NCI-H2029 (cell line): ENCODE measurements at places on chromosomes 1 and 21.
A peak's percentile ranks its signal among the peaks of the same experiment; 100 is the strongest.

GRCh38 chr1:110601332-110601731 lies 4.8 kb downstream of the KCNA2 start:
- no peak for DNase-seq

- no peak for DNase-seq
Observed at GRCh38 chr1:98420376-98421084, 241.0 kb upstream of the SNX7 start.

GRCh38 chr1:154962795-154963330 lies 1.3 kb upstream of the PYGO2 start:
- DNase-seq = no peak

GRCh38 chr1:207440626-207441025 lies 13.5 kb upstream of the CR2 start:
- DNase-seq = no peak

GRCh38 chr1:111045033-111045722 lies 81.5 kb upstream of the LRIF1 start:
- no peak for DNase-seq

GRCh38 chr1:32240140-32240951 lies 6.7 kb upstream of the FAM167B start:
- peak; percentile 68 for DNase-seq

- no peak for DNase-seq
Observed at GRCh38 chr1:184113251-184113650, 61.7 kb downstream of the TSEN15 start.

DNA sequence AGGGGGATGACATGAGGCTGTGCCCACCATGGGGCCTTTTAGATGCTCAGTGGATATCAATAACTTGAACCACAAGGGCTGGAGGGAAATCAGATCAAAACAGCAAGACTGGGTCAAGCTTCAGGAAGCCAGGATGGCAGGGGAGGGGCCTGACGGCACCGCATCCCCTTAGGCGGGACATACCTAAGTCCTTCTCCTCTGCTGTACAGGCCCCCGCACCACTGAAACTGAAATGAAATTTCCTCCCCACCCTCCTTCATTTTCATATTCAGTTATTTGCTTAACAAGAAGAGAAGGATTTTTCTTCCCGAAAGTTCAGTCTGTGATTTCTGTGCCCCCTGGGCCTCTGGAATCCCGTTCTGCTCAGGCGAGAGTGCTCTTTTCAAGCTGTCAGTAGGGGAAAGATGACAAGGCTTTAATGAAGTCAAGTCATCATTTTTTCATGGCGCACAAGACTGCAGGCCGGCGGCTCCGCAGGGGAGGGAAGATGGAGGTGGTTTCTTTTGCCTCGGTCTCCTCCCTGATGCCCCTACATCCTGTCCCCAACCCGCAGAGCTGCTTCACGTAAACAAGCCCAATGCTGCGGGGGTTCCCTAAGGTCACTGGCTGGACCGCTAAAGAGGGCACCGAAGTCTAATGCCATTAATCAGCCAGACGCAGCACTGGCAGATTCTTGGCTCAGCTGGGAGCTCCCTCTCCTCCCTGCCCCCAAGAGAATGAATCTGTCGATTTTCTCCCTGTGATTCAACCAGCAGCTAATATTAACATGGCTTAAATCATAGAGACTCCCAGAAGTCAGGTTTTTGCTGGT lies 264.8 kb downstream of the C1orf94 start:
- no peak for DNase-seq

DNA sequence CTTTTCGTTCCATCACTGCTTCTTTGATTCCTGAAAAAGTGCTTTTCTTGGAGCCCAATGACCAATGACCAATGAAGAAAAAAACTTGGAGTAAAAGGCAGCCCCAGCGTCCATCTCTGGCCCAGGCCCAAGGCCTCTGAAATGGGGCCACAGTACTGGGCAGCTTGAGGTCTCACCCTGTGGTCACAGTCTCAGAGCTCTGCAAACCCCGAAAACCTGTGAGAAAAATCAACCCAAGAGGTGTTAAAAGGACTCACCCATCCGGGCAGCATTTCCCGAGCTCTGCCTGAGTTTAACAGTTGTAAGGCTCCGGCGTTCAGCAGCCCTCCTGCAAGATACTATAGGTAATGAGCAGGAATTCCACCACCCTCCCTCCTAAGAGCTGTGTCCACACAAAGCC lies 2.1 kb upstream of the EFHD2 start:
- no peak for DNase-seq

DNA sequence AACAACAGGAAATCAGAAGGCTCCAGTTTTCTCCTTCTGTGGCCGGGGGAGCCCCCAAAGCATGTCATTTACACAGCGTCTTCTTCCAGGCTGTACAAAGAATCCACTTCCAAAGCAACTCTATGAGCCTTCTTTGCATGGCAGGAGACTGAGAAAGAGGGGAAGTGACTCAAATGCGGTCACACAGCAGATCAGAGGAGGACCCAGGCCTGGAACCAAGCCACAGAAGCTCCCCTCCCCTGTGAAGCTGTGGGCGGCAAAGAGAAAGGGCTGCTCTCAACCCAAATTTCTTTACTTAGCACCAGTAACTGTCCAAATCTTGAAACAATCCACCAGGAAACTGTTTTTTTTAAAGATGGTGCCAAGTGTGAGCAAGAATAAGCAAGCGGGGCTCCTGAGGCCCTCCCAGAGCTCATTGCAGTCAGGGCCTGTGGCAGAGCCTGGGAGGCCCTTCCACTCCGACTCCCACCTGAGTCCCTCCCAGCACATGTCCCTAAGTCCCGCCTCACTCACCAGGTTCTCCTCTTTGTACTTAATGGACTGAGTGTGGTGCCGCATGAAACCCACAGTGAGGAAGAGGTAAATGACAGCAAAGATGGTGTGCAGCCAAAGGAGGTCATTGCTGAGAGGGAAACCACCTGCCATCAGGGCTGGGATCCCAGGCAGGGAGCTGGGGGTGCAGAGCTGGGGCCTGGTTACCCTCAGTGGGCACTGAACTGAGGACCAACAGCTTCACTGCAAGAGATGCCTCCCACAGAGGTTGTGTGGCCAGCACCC lies 15.9 kb downstream of the TMEM63A start:
- DNase-seq = no peak

DNA sequence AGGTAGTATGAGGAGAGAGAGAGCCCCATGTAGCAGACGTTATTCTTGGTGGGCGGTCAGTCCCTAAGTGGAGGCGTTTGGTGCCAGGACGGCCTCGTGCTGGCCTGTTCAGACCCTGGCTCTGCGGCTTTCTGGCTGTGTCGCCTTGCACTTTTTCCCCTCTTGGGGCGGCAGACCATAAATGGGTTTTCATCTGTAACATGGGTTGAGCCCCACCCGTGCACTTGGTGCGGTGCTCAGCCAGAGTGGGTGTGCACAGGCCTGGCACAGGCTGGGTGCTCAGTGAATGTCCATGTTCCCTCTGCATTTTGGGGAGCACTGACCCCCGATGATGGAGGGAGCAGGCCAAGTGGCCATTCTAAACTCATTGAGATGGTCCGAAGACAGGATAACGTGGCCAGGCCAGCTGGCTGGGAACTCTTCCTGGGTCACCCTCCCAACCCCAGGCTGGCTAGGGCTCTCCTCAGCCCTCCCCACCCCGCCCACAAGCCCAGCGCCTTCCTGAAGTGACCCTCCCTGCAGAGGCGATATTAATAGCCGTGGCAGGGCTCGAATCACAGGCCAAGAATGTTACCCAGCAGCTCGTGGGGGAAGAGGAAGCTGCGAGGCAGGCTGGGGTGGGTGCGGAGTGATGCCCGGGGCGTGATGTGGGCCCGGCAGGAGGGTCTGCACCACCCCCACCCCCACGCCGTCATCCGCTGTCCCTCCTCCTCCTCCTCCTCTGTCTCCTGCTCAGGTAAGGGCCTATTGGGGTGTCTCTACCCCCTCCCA lies 78.5 kb downstream of the ARHGEF10L start:
- no peak for DNase-seq

DNA sequence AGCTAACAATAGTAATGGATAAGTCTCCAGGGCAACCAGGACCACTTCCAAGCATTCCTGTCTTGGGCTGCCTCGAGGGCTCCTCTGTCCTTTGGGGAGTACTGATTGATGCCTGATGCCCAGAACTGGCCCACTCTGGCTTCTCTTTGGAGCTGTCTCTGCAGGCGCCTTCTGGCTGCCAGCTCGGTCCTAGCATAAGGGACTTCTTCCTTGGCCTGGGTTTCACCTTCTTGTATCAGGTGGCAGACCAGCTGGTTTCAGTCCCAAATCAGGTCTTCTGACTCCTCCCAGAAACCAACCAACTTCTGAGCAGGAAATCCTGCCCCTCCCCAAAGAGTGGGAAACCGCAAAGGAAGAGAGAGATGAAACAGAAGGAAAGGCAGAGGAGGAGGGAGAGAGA lies 10.6 kb downstream of the G0S2 start:
- no peak for DNase-seq

DNA sequence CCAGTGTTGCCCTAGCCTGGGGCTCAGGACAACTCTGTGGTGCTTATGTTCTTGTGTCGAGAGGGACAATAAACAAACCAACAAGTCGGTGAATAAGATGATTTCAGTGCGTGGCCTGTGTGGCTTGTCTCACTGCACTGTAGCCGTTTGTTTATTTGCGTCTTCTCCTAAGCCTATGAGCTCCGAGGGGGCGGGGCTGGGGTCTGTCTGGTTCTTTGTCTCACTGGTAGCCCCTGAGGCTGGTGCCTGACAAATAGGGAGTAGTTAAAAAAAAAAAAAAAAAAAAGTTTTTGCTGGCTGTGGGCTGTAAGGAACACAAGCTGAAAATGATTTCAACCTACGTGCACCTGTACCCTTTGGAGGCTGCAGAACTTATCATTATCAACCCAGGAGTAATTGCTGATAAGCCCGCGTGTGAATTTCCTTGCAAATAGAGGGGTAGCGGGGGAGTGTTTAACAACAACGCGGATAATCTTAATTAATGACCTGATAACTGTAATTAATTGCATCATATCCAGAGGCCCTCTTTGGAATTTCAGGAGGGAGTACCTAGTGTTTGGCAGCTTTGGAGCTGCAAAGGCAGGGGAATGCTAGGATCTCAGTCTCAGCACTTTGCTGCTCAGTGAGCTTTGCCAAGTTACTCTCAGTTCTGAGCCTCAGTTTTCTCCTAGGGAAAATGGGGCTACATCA lies 925 bp upstream of the ARHGEF10L start:
- no peak for DNase-seq

- DNase-seq = no peak
Observed at GRCh38 chr1:86224651-86225310, 68.2 kb upstream of the COL24A1 start.

DNA sequence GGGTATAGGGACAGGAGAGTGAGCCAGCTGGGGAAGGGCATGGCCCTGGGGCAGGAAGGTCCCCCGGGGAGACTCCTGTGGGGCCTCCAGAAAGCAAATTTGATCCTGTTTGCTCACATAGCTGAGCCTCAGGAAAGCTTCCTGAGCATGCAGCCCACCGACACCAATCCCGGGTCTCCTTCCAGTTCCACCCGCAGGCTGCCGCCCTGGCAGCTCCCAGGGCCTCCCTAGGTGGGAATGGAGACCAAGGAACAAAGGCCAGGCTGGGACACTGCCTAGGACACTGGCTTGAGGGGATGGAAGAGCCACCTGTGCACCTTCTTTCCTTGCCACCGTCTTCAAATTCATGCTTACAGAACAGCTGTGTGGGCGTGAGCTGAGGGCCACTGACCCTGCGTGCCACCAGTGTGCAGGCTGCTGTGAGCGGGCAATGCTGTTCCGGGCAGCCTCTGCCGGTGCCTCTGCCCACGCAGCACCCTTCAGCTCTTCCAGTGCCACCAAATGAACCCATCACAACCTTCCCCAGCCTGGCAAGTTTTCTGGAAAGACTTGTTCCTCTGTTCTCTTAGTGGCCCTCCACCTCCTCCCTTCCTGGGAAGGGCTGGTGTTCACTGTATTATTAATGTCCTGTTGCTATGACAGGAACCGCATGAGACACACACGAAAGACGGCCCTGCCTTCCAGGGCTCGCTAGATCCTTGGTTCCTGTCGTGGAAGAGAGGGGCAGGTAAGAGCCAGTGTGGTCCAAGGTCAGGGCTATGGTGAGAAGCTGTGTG lies 53.6 kb downstream of the ACBD3 start:
- DNase-seq = no peak

DNA sequence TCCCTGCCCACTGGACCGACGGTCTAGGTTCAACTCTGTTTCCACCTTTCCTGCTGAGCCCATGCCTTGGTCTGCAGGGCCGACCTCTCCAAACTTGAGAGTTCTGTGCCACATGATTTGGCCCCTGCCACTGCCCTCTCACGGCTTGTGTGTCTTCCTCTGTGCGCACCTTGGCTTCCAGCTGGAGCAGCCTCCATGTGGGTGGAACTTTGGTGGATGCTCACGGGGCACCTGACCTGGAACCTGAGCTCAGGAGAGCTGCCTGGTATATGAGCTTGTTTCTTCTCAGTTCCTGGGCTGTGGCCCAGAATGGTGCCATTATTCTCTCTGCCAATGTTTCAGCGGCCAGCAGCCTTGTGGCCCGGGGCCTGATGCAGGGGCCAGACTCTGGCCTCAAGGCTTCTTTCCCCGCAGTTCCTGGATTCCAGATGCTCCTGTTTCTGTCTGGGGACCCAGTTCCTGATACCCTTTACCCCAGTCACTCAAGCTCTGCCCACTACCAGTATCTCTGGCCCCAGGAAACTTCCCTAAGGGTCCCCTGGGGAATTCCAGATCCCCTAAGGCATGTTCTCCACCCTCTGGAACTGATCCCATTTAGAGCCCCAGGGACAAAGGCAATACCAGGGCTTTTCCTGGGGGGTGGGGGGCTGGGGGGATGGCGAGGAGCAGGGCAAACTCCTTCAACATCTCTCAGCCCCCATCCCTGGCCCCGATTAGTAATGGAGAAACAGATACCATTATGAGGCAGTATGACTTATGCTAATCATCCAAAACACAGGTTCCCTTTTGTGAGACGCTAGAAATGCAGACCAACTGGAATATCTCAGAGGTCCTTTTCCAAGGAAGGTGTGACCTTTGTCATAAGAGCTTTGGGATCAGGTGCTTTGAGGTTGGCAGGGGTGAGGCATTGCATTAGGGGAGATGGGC lies 11.1 kb downstream of the QSOX1 start:
- DNase-seq = no peak

DNA sequence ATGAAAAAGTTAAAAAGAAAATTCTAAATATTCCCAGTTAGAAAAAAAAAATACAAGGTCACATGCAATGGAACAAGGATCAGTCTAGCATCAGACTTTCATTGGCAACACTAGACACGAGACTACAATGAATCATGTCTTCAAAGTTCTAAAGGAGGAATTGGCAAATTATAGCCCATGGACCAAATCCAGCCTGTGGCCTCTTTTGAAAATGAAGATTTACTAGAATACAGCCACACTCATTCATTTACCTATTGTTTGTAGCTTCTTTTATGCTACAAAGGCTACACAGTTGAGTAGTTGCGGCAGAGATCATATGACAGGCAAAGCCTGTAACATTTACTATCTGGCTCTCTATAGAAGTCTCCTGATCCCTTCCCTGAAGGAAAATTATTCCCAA lies 71.4 kb downstream of the MRPL39 start:
- DNase-seq = no peak

DNA sequence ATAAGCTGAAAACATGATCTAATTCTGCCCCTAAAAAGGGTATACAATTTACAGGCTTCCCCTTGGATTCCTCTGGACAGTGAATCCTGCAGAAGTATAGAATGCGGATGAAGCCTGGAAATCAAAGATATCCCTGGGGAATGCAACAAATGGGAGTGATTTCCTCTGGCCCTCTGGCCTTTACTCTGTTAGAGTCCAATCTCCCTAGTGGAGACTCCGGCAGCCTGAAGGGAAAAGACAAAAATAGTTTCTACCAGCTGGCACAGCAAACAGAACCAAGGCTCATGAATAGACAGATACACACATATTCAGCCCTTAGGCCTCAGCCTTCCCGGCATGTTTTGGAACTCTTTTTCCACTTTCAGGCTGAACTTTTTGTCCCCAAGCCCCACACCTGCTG lies 3.9 kb upstream of the LRRC52 start:
- no peak for DNase-seq
